ENCODE measurements at places on chromosomes 5 and 9.

- DNase-seq: peak; percentile 20
Measured at GRCh38 chr9:83935276-83935935, 14.2 kb upstream of the KIF27 start.

DNA sequence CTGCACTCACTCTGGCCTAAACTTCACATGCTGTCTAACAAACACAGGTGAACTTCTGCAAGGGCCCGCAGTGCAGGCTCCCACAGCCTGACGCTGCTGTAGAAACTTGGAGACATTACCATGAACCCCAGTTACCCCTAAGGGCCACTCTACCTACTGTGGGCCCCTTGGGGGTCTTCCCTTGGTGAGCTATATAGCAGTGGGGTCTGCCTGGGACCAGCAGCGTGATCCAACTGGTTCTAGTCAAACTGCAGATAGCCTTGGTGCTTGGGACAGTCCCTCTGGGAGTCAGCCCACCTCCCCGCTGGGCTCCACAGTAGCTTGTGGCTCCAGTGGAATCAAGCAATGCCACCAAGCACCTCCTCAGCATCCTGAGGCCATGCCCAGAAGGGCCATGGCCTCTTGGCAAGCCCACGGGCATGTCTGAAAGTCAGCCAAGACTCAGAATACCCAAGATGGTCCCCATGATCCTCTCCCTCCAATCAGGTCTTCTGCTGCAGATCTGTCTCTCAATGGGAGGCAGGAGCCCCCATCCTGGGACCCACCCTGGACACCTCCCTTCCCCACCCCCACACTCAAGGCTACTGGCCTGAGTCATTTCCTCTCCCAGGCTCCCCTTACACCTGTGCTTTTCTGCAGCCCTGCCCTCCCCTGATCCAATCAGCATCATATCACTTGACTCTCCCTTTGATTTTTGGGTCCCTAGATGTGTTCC is 230.0 kb upstream of the IRX1 start:
- no peak for DNase-seq

- peak; percentile 80 for DNase-seq
Measured at GRCh38 chr9:107243742-107244141, 39.3 kb upstream of the RAD23B start.

GRCh38 chr5:100731768-100732167 is 171.3 kb downstream of the ST8SIA4 start:
- DNase-seq: peak; percentile 5

DNA sequence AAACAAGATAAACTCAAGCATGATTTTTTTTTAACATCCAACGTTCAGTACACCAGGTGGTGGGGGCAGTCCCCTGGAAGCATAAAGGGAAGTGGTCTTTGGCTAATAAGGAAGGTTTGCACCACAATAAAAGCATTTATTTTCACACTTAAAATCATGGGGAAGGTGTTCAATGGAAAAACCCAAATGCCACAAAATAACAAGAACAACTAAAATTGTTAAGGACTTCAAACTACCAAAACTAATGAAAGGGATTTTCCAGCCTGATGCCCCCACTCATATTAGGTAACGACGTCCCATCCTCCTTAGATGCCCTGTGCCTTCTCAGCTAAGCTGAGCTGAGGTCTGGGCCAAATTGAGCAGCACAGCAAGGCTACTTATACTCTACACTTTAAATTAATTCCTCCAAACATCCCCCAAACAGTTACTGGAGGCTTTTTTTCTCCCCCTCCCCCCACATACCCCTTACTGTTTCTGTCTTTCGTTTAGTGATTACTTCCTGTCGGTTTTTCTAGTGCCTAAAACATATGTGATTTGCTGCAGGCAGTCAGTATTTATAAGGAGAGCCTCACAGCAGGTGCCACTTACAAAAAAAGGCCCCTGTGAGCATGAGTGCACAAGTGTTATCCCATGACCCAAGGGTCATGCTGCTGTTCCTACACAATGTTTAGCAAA is 259.7 kb upstream of the ZNF608 start:
- no peak for DNase-seq

All from umbilical cord (tissue), 2 donors.